ENCODE measurements at places on chromosomes 3 and 15.

DNA sequence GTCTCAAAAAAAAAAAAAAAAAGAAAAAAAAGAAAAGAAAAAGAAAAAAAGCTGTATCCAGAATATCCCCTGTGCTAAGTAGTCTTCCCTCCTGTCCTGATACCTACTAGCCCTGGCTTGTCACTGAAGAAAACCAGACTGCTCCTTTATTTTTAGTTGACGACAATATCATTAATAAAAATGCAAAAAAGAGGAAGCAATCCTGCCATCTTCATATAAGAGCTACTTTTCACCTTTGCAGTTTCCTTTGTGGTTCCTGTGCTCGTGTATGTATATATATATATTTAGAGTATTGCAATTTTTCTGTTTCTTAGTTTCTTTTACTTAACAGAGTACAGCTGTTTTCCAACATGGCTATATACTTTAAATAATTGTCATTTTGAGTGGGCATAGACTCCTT is 13.6 kb downstream of the C3orf20 start:
- no peak for DNase-seq

DNA sequence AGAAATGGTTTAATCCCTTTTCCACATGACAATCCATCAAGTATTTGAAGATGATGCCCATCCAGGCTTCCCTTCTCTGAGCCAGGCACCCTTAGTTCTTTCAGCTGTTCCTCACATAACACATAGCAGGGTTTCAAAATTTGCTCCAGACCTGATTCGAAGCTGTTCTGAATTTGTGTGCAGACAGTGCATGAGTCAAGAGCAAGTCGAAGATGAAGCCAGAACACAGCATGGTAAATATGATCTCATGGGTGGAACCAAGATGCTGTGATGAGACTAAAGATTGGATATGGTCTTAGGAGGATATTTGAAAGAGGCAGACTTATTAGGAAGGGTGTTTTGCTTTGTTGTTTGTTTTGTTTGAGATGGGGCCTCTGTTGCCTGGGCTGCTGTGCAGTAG is 32.6 kb upstream of the PDE8A start:
- DNase-seq = no peak

GRCh38 chr3:37963016-37963415 is 27.6 kb upstream of the VILL start:
- no peak for DNase-seq

DNA sequence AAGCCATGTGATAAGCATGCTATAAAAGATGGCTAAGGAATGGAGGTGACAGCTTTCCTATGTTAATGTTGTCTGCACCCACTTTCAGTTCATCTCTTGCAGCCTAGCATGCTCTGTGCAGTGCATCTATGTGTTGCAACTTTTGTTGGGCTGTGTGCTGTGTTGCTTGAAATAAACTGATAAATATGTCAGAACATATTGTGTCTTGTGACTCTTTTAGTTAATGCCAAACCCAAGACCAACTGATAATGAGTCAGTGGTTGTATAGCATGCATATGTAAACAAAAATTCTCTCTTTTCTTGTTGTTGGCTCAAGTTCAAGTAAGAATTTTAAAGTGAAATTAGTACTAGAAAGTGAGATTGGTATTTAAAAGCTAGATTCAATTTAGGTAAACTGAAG is 37.0 kb upstream of the SCN10A start:
- DNase-seq = no peak

DNA sequence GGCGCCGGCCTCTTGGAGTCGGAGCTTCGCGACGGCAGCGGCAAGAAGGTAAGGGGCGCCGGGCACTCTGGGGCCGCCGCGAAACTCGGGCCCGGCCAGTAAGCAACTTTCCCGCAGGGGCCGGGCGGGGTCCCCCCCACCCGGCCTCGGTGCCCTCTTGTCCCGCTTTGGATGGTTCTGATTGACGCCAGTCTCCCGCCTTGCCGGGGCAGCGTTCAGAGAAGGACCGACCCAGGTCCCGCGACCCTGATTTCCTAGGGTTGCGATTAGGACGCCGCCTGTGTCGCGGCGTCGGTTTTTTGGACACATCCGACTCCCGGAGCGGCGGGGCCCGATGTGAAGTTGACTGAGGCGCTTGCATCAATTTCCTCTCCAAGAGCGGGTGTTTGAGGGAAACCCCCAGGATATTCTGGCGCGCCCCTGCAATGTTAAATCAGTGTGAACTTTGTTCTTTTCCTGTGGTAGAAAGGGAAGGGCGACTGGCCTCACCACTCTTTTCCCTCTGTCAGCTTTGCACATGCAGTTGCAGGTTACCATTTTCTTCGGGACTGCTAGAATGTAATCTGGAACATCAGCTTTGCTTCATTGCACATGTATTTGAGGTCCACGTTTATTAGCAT is 755 bp downstream of the PDE8A start:
- peak; percentile 12 for DNase-seq

DNA sequence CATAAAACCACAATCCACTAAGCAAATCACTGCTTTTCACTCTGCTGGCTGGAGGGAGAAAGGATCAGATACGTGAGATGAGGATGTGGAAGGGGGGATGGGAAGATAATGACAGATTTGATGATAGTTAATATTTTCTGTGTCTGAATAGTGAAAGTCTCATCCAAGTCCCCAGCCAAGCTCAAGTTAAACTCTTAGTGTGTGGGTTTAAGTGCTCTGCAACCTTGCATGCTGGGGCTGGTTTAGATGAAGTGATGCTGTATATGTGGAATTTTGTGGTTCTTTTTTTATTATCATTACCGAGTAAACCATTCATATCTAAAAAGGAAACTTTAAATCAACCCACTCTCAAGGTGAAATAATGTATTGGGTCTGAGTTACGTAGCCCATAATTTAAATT is 111.0 kb downstream of the TPRG1 start:
- DNase-seq = no peak

GRCh38 chr3:130692455-130692854 is 54.2 kb downstream of the PIK3R4 start:
- DNase-seq = no peak

DNA sequence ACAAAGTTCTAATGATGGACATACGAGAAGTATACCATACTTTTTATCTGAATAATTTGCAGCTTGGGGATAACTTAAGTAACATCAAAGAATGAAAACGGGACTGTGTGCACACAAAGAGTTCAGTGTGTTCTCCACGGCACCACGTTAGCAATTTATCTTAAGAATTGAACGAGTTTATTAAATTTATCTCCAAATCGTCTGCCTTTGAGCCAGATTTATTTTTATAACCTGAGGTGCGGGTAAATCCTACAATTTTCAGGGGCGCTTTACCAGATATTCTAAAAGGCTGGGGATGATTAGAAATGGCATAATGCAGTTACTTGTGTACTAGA is 3.5 kb downstream of the CHD2 start:
- no peak for DNase-seq

DNA sequence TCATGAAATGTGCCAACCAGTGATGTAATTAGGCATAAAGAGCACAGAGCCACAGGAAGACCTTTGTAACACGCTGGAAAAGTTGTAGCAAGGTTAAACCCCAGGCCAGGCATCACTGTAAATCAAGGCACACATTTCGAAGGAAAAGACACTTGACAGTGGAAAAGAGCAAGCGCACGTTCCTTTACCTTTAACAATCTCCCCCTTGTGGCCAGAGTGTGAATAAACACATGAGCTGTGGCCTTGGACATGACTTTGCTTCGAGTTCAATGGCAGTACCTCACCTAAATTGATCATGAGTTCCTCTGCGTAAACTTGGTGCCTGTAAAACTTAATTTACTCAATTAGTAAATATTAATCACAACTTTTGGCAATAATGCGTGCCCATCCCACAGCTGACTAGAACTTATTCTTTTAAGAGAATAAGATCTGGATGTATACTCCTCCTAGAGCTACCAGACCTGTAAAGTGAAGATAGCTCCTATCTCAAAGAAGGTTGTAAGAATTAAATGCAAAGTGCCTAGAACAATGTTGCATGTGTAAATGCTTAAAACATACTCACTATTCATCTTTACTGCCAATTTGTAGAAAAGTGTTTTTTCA is 757.0 kb upstream of the NECTIN3 start:
- DNase-seq = peak; percentile 7

- DNase-seq = no peak
Measured at GRCh38 chr3:171775943-171776342, 34.3 kb downstream of the PLD1 start.

DNA sequence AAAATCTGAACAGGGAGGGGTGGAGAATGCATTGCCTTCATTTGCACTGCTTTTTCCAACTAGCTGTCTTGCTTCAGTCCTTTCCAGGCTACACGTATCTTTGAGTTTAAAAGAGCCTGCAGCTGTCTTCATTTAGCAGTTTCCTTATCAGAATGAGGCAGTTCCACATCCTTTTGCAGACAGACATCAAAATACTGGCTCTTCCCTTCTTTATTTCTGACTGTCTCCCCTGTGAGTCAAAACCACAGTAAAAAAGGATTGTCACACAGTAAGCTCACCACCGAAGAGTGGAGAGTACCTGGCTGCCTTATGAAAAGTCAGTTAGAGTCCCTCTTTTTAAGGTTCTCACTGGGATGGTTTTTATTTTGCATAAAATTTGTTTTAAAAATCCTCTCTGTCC is 205.5 kb upstream of the CD96 start:
- no peak for DNase-seq

DNA sequence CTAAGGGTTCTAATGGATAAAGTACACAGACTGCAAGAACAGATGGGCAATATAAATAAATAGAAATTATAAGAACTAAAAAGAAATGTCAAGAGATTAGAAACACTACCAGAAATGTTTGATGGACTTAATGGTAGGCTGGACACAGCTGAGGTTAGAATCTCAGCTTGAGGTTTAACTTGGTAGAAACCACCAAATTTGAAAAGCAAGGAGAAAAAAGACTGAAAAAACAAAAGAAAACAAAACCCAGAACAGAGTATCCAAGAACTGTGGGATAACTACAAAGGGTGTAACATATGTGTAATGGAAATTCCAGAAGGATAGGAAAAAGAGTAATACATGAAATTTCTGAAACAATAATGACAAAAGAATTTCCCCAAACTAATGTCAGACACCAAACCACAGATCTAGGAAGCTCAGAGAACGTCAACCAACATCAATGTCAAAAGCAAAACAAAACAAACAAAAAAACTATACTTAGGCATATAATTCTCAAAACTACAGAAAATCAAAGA is 35.0 kb downstream of the RFX7 start:
- no peak for DNase-seq

DNA sequence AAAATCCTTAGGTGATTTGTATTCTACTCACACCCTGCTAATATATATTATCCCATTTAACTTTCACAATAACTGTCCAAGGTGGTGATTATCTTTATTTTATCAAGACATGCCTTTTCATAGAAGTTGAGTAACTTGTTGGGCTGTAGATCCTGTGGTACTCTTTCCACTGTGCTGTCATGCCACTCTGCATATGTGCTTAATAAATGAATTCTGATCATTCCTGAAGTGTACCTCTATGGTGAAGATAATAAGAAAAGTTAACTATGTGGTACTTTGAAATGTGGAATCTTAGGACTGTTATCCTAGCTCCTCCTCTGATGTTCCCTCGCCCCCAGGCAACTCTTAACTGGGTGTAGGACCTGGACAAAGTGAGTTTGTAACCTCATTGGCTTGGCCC is 5.2 kb downstream of the SNRK start:
- DNase-seq = no peak

- DNase-seq = no peak
Measured at GRCh38 chr15:100841426-100841825, 38.2 kb upstream of the ALDH1A3 start.

DNA sequence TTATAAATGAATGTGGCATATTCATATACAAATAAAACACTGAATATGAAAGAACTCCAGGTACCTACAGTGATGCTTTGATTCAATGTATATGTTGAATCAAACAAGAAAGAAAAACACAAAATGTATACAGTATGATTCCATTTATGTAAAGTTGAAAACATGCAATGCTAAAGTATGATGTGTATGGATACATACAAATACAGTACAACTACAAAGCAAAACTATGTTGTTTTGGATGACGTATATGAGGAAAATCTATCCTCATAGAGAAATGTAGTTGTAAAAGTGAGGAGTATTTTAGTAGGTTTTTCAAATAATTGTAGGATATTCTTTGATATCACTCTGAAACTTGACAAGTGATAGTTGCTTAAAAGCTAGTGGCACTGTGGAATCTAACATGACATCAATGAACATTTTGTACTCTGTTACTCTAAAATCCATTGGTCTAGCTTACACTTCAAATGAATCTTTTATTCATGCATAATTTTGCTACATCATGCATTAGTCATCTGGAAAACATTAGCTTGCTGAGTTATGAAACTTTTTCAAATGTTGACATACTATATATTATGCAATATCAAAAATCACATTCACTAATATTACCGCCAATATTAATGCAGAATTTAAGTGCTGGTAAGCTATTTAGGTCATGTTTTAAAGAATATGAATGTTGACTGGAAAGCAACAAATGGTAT is 278.1 kb upstream of the CHRNA7 start:
- DNase-seq = no peak

GRCh38 chr3:37029516-37030163 is 36.3 kb downstream of the MLH1 start:
- no peak for DNase-seq

DNA sequence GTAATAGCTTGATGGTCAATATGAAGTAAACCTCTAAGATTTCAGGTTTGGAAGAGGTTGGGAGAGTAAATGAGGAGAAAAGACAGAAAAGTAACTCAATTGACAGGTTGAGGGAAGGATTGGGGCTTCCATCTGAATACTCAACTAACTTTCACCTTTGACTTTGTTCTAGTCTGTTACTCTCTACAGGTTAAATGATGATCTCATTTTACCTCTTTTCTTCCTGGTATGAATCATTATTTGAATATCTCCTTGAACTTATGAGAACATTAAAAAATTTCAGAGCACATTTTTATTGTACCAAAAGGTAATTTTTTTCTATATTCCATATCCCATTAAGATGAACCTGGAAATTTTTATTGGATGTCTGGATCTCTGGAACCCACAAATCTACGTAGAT is 87.9 kb upstream of the KCNH8 start:
- DNase-seq = no peak

DNA sequence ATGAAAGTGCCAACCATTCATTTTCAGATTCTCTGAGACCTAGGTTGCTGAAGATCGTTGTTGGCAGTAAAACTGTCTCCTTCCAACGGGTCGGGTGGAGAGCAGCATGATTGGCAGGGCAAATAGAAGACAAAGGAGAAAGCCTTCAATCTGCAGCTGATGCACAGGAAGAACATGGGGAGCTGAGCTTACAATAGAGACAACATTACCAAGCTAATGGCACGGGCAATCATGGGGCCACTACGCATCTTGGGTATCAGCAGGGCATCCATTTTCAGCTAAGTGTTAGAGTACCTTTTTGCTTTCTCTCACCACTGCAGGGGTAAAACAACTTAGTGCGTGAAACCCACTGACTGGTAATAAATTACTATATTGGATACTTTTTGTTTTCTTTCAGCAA is 114.8 kb downstream of the WDR72 start:
- no peak for DNase-seq
